ENCODE measurements at places on chromosomes 6 and 20.

DNA sequence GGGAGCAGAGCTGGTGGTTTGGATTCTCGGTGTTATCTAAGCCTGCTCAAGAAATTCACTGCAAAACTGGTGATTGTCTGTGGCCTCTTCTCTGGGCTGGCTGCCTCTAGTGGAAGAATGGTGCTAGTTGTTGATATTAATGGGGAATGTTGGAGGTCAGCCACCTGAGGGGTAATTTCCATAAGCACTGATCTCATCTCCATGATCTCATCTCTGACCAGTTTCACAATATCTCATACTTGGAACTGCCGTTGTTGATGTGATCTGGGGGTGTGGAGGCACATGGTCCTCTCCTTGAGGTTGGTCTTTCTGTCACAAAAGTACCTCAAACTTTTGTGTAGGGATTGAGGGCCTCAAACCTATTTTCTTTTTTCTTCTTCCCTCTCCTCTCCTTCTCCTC, 102.6 kb downstream of the CD109 start:
- no peak for DNase-seq

DNA sequence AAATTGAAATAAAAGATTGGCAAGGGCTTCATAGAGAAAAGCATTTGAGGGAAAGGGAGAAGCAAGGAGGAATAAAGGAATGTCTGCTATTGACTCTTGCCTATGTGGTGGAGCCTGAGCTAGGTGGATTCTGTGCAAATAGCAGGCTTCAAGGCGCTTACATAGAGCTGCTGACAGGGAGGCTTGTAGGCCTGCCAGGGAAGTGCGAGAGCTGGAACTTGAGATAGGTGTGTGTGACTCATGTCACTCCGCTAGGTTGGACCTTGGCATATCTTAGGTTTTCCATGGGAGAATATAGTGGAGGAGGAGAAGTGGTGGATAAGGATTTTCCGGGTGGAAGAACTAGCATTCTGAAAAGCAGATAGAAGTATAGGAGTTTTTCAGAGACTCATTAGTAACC, 14.0 kb downstream of the SNRNP48 start:
- DNase-seq = no peak

DNA sequence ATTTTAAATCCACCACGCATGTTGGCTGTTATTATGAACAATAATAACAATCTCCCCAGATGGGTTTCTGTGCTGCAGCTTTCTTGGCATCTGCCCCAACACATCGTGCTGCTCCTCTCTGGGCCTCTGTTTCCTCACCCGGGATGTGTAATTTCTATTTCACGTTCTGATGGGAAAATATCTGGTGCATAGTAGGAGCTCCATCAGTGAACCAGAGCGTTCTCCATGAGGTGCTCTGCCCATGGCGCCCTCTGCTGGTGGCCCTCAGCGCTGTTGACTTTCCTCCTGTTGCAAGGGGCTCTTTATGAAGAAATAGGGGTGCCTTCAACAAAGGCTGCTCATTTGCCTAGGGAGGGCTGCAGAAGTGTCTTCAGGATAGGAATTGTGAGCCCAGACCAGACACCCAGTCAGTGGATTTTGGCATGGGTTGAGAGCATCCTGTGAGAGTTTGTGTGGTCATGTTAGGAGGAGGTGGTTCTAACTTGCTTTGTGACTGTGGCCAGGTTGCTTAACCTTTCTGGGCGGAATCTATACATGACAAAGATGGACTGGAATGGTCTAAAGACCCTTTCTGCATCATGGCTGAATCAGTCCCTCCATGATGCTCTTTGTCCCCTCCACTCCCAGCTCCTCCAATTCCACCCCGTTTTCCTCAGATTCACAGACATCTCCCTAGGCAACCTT, 8.1 kb downstream of the SCRT2 start:
- peak; percentile 37 for DNase-seq

DNA sequence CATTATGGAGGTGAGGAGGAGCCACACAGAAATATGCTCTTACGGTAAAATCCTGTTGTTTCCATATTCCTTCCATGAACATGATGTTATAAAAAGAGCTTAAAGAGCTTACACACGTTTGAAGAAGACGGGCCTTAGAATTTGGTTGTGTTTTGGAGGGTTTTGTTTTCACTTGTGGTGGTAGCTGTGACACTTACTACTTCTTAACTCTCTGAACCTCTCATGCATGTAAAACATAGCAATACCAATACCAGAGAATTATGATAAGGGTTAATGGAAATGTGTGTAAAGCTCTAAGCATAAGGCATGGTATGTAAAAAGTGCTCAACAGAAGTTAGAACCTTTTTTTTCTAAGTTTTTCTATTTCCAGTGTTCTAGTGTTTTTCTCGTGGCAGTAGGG, 256.1 kb upstream of the KCNQ5 start:
- no peak for DNase-seq

- DNase-seq = no peak
These were observed 146.6 kb downstream of the RNF144B start for GRCh38 chr6:18533793-18534192.

GRCh38 chr20:36270744-36271638, 34.7 kb downstream of the AAR2 start:
- no peak for DNase-seq

GRCh38 chr6:132133736-132134445, 182.7 kb upstream of the CCN2 start:
- DNase-seq = no peak

- no peak for DNase-seq
These were observed 37.5 kb downstream of the C20orf203 start for GRCh38 chr20:32636283-32636682.

GRCh38 chr20:24694727-24695528, 225.5 kb downstream of the SYNDIG1 start:
- no peak for DNase-seq

- peak; percentile 8 for DNase-seq
These were observed 2.1 kb downstream of the SALL4 start for GRCh38 chr20:51800060-51800871.

DNA sequence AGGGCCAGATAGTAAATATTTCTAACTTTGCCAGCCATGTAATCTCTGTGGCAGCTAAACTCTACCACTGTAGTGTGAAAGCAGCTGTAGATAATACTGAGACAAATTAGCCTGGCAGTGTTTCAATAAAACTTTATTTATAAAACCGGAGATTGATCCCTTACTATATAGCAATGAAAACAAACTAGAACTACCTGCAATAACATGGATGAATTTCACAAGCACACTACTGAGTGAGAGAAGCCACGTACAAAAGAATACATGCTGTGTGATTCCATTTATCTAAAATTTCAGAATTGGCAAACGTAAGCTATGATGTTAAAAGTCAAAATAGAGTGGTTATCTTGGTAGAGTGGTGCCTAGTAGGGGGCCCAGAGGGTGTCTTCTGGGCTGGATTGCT, 198.7 kb upstream of the SGK1 start:
- DNase-seq = no peak

DNA sequence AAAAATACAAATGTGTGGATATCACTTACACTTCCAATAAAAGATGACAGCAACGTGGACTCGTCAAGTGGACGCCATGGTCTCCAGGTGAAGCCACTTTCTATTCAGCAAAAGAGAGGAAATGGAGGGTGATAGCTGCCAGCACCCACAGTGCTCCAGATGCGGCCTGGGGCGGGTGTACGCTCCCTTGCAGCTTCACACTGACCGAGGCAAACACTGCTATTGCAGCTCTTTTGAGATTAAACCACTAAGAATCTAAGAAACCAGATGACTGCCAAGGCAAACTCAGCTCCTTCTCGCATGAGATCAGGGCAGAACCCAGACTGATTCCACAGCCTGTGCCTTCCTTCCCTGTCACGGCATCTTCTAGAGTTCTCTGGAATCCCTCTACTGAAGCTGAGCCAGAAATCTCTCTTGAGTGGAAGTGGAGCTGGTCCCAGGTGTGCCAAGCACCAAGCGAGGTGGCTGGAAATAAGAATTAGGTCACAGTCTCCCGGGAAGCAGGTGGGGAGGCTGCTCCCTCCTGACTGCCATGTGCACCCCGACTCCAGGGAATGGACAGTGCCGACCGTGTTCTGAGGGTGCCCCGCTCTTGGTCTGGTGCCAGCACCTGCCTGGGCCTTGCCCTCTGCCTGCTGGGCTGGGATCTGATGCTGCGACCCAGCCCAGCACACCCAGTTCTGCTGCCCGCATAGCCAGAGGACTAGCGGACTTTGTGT, 90.1 kb upstream of the AFDN start:
- DNase-seq = no peak

DNA sequence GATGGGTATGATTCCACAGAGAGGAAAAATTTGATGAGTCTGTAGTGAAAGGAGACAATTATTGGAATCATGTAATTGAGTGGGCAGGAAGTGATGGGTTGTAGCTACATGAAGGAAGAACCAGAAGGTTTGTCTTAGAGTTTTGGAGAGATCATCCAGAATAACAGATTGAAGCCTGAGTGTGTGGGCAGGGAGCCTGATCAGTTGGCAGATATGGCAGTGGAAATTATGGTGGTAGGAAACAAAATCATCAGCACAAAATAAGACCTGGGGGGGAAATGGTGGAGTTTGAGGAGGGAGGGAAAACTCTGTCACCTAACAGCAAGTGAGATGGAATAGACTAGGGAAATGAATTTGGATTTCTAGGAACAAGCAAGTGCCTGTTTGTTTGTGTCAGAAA, 606.6 kb upstream of the MAP3K7 start:
- DNase-seq = no peak

GRCh38 chr6:14974792-14975470, 270.9 kb upstream of the JARID2 start:
- no peak for DNase-seq

- DNase-seq = peak; percentile 30
These were observed at the start of gene ETV7 for GRCh38 chr6:36387440-36388303. TSS of gene ETV7 (minus strand) at chr6:36387669. CDS start at chr6:36387541, 128 bp downstream.

- no peak for DNase-seq
These were observed 43.0 kb downstream of the HDDC2 start for GRCh38 chr6:125258651-125259353.

GRCh38 chr20:13681248-13682125, 42.8 kb upstream of the TASP1 start:
- DNase-seq = no peak

DNA sequence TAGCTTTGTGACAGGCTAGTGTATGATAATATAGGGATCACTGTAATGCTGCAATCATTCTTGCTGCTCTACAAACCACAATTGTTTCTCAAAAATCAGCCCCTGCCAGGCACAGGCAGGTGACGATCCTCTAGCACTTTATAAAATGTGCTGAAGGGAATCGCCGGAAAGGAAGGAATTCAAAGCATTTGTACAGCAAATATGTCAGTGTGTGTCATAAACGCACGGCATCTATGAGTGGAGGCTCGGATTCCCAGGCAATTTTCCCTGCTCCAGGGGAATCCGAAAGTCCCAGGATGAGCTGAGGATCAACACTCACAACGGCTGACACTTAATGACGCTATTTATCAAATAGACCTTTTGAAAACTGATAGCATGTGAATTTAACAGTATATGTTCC, 1.4 kb downstream of the PHACTR1 start:
- DNase-seq = no peak

DNA sequence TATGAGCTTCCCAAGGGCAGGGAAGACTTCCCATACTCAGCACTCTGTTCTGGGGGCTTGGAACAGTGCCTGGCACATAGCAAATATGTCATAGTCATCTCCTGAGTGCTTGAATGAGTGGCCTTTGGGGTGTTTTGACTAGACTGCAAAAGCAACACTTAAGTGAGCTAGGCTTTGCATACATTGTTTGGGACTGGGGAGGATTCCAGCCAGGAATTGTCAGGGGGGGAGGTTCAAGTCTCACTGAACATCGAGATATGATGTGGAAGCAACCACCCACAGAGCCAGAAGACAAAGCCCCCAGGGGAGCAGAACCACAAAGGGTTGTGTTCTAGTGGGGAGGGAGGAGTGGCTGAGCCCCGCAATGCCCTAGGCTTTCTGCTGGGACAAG, 98.4 kb downstream of the SYCP2 start:
- DNase-seq = no peak

- DNase-seq = no peak
These were observed 164.6 kb downstream of the RALGAPA2 start for GRCh38 chr20:20547876-20548266.

DNA sequence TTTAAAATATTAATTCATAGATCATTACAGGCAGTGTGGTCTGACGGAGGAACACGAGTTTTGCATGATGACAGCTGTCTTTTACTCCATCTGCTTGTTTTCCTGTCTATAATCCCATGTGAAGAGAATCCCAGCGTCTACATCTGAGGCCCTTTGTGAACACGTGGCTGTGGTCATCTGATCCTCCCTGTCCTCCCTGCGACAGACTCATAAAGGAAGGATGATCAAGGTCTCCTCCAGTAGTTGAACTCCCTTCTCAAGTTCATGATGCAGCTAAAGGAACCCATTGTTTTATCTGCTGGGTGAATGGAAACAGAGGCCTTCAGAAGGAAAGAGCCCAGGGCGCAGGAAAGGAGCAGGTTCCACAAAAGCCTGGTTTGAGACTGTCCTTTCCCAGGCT, 435.8 kb upstream of the JARID2 start:
- DNase-seq = no peak

DNA sequence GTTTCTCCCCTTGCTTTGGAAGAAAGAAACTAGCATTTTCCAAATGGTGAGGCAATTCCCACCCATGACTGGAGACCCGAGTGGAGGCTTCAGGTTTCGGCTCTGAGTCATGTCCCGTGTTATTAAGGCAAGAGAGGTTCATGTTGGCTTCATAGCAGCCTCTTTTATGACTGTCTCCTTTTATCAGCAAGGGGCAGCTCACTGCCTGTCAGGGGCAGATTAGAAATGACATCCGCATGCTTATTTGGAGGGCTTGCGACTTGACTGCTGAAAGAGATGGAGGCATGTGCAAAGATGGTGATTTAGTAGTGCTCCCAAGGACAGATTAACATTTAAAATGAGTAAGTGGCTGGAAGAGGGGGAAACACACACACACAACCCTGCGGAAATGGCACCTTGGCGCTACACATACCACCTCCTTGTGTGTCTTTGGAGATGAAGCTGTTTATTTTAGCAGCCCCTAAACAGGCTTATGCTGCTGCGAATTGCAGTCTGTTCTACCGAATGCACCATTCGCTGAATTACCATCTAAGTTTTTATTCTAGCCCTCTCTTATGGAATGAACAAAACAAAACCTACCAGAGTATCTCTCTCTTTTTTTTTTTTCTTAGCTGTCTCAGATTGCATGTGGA, 52.1 kb upstream of the VSTM2L start:
- DNase-seq = no peak

DNA sequence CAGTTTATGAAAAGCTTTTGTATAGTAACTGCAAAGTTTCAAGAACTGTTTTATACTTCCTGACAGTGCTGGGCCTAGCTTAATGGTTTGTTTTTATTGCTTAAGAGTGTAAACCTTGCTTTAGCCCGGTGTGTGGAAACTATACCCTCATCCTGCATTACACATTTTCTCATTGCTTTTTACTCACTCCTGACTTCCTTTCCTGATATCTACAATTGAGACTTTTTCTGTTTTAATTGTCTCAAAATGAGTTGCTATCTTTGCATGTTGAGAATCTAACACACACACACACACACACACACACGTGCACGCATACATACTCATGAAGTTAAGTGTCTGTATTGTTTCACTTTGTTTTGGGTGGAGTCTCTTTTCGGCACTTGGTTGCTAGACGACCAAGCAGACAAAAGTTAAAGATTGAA, 16.7 kb downstream of the BMP2 start:
- no peak for DNase-seq

Data from stimulated activated CD8-positive, alpha-beta memory T cell treated with anti-CD3 and anti-CD28 coated beads, Interleukin-12 subunit alpha, Interleukin-12 subunit beta, amount 100 ng/mL, for 4 hours (primary cell).